H7 (cell line): ENCODE measurements at places on chromosomes 12 and 14. TPM values are rescaled to one million over a fixed set of nuclear protein-coding genes. Genes with fewer than 3 reads are reported as not detected.

TMEM179 gene
- 1.9 and 3.2 TPM in 2 replicates for total RNA-seq

CISTR gene
- total RNA-seq = not detected in 2 replicates

GARIN6 gene
- total RNA-seq = not detected in 2 replicates

CLEC7A gene
- 0.07 TPM in 2 replicates for total RNA-seq

DCAF11 gene
- 70.4 and 90.1 TPM in 2 replicates for total RNA-seq

OR4E2 gene
- total RNA-seq = not detected in 2 replicates

GOLGA5 gene
- 30.0 and 46.1 TPM in 2 replicates for total RNA-seq

NINJ2 gene
- total RNA-seq = 0.74 and 2.6 TPM in 2 replicates

ALDH1L2 gene
- 1.1 and 1.2 TPM in 2 replicates for total RNA-seq

TAS2R42 gene
- not detected in 2 replicates for total RNA-seq

CHFR gene
- 63.4 and 68.6 TPM in 2 replicates for total RNA-seq

GPR132 gene
- not detected in 2 replicates for total RNA-seq

ACVRL1 gene
- total RNA-seq = 0.07 and 0.33 TPM in 2 replicates

KRT78 gene
- total RNA-seq = not detected in 2 replicates

ISM2 gene
- total RNA-seq = 1.1 and 2.1 TPM in 2 replicates

KRT3 gene
- not detected in 2 replicates for total RNA-seq

DPY19L2 gene
- 1.3 and 1.7 TPM in 2 replicates for total RNA-seq

AICDA gene
- total RNA-seq = not detected in 2 replicates

NID2 gene
- total RNA-seq = 5.1 and 9.6 TPM in 2 replicates

CHGA gene
- total RNA-seq = 13.0 and 20.6 TPM in 2 replicates

HSPA2 gene
- total RNA-seq = 14.1 and 21.4 TPM in 2 replicates

CRIP2 gene
- total RNA-seq = 3.7 and 8.7 TPM in 2 replicates

ACRBP gene
- 0.80 and 3.6 TPM in 2 replicates for total RNA-seq

BCL7A gene
- total RNA-seq = 10.6 and 11.2 TPM in 2 replicates

DAO gene
- not detected in 2 replicates for total RNA-seq

NDRG2 gene
- total RNA-seq = 21.5 and 33.5 TPM in 2 replicates

TMEM120B gene
- total RNA-seq = 23.8 and 33.6 TPM in 2 replicates

RASSF8 gene
- 22.9 and 34.3 TPM in 2 replicates for total RNA-seq

CFAP73 gene
- 0.33 TPM in 1 of 2 replicates, not detected in the other for total RNA-seq

ERBB3 gene
- total RNA-seq = 32.4 and 39.8 TPM in 2 replicates

PPP1R3E gene
- total RNA-seq = 1.0 and 2.0 TPM in 2 replicates

RTL1 gene
- total RNA-seq = not detected in 2 replicates

GRIN2B gene
- total RNA-seq = 0.10 and 1.00 TPM in 2 replicates

TMEM132C gene
- total RNA-seq = 0.14 and 0.22 TPM in 2 replicates

CCDC60 gene
- total RNA-seq = 3.5 TPM in 1 of 2 replicates, not detected in the other

EID3 gene
- 1.3 and 3.1 TPM in 2 replicates for total RNA-seq

HOXC9 gene
- not detected in 2 replicates for total RNA-seq

ATN1 gene
- total RNA-seq = 11.4 and 13.4 TPM in 2 replicates

PAX9 gene
- total RNA-seq = 0.04 TPM in 1 of 2 replicates, not detected in the other

PLA2G1B gene
- total RNA-seq = not detected in 2 replicates

GPR137C gene
- total RNA-seq = 0.69 and 2.3 TPM in 2 replicates

C12orf56 gene
- 1.4 and 1.8 TPM in 2 replicates for total RNA-seq

TCP11L2 gene
- 6.9 and 8.3 TPM in 2 replicates for total RNA-seq

TRHDE gene
- total RNA-seq = 0.70 and 3.5 TPM in 2 replicates

ACAD10 gene
- 20.7 and 24.5 TPM in 2 replicates for total RNA-seq

GLIPR1L1 gene
- total RNA-seq = 12.8 and 17.6 TPM in 2 replicates

KLRC2 gene
- total RNA-seq = not detected in 2 replicates

KRT2 gene
- total RNA-seq = not detected in 2 replicates

CIT gene
- total RNA-seq = 23.8 and 27.7 TPM in 2 replicates

DDX24 gene
- 198 and 211 TPM in 2 replicates for total RNA-seq

ASCL1 gene
- total RNA-seq = 0.07 TPM in 1 of 2 replicates, not detected in the other

CATSPERB gene
- 0.35 and 0.41 TPM in 2 replicates for total RNA-seq

RBP5 gene
- 1.9 and 2.6 TPM in 2 replicates for total RNA-seq

HOXC13 gene
- not detected in 2 replicates for total RNA-seq

SINHCAF gene
- 265 and 349 TPM in 2 replicates for total RNA-seq

ATF1 gene
- 26.5 and 37.2 TPM in 2 replicates for total RNA-seq

DTX1 gene
- 1.00 and 2.5 TPM in 2 replicates for total RNA-seq

SSPN gene
- 0.31 and 1.1 TPM in 2 replicates for total RNA-seq

RASAL1 gene
- 4.4 and 4.5 TPM in 2 replicates for total RNA-seq
